NCI-H1105 (cell line): ENCODE measurements at places on chromosomes 5 and 9.

GRCh38 chr5:129658801-129659200 is 89.1 kb upstream of the MINAR2 start:
- no peak for DNase-seq

GRCh38 chr5:147479949-147480348 is 29.9 kb downstream of the DPYSL3 start:
- DNase-seq = no peak

GRCh38 chr5:6803981-6804550 is 90.8 kb downstream of the TENT4A start:
- no peak for DNase-seq

DNA sequence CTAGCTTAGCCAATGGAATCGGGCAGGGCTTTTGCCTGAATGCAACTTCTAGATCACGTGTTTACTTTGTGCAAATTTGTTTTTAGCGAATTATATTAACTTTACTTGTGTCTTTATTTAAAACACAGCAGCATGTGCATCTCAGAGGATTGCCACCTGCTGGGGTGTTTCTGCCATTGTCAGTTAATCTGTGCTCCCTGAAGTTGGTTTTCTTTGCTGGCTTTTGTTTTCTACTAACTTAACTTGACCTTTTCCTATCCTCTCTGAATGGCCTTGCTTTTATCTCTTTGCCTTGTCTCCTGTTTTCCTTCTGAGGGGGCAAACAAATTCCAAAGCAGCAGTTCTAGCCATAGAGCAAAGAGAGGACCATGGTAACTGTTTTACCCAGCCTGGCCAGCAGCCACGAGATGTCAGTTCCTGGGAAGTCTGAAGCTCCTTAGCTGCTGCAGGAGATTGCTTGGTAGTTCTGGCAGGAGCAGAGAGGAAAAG is 67.6 kb downstream of the ARHGEF28 start:
- DNase-seq = no peak

DNA sequence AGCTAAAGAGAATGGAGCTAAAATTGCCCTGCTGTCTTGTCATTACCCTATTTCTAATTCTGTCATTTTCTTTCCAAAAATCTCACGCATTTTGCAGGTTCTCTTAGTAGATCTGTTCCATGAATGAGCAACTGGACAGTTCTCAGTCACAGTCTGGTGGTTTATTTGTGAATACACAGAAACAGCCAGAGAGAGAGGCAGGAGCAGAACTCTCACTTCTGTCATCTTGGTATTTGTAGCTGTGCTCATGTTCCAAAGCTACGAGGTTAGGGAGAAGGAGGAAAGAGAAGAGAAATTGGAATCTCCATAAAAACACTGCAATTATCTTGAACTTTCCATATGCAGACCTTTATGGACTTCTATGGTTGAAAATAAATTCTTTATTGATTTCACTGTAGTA is 118.0 kb upstream of the OR13F1 start:
- no peak for DNase-seq

- peak; percentile 62 for DNase-seq
Measured at GRCh38 chr5:34898258-34898895, 16.9 kb downstream of the RAD1 start.

- no peak for DNase-seq
Measured at GRCh38 chr9:110129425-110129824, 78.5 kb downstream of the C9orf152 start.

DNA sequence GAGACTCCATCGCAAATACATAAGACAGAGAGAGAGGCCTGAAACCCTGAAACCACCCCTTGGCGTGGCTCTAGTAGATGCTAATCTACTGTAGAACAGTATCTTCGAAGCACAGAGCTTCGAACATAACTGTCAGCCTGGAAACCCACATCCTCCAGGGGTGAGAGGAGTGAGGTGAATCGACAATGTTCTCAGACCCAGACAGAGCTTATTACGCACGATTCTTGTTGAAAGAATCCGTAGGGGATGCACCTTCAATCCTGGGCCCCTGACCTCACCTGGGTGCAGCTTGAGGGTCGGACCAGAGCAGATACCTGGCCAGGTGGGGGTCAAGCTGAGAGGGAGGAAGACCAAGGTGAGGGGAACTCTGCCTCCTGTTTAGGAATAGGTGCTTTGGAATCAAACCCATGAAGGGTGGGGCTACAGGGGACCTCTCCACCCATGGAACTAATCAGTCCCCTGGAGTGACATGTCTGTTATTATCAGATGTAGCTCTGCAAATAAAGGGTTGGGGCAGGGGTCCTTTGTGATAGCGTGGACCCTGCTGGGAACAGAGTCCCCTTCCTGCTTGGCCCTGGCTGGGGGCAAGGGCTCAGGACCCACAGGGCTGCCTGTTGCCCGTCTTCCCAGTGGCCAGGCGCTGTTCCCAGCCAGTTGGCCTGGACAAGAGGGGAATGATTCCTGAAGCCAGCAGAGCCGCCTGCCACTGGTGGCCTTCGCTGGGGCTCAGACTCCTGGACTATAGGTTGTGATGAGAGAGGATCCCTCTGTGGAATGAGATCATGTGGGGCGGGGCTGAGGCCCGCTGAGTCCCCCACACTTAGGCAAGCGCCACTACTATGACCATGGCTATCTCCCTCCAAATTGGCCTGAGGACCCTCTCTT is 41.2 kb downstream of the DBH start:
- DNase-seq = no peak

DNA sequence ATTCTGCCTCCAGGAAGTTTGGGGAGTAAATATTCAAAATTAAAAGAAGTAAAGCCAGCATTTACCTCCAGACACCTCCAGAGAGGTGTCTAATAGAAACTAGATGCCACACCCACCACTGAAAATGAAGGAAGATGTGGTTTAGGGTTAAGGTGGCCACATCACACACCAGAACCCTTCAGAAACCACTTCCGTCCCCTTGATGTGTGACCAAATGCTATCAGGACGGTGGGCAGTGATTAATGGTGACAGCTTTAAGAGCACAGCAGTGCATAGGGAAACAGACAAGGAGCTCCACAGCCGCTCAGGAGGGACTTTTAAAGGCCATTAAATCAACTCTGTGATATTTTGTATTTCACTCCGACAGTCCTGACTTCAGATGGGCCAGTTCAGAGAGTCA is 295.2 kb downstream of the BRINP1 start:
- no peak for DNase-seq

GRCh38 chr5:32677023-32677422 is 34.1 kb upstream of the NPR3 start:
- no peak for DNase-seq

GRCh38 chr5:95824747-95825146 is 2.2 kb upstream of the GLRX start:
- no peak for DNase-seq

GRCh38 chr9:121778252-121779225 is 127.1 kb downstream of the DAB2IP start:
- no peak for DNase-seq

DNA sequence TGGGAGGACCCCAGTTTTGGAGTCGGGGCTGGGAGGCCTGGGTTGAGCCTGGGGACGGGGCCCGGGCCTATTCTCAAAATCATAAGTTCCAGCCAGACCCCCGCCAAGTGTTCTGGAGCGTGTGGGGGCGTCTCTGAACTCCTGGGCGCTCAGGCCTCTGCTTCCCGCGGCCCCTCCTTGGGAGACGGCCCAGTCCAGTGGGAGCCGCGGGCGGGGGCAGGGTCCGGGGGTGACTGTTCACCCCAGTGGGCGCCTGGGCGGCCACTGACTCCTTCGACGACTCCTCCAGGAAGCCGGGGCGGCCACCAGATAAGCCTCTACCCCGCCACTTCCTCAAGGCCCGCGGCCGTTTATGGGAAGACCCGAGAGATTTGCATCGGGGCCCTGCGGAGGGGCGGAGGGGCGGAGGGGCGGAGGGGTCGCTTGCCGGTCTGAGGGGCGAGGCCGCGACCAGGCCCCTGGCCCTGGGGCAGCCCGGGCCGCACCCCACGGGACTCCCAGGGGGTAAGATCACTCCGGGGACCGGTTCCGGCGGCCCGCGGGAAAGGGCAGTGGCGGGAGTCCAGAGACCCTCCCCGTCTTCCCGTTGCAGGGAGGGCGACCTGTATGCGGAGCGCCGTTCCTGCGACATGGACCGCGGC is 655 bp downstream of the TOR4A start:
- DNase-seq = no peak

DNA sequence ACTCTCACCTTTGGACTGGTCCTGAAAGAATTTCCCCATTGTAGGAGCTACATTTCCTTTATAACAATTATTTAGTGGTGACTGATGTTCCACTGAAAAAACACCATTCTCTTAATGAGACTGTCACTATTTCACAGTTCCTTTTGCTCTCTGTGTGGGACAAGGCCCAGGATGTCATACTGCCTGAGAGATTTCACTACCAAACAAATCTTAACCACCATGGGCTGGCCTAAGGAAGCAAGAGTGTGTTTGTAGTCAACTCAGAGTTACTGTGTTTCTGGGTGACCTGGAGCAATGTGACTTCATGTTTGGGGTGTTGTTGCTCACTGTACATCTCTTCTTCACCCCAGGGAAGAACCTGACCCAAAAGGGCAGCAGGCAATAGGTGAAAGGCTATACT is 50.1 kb upstream of the ZNF608 start:
- DNase-seq = no peak

- no peak for DNase-seq
Measured at GRCh38 chr5:119409235-119409815, 43.0 kb upstream of the HSD17B4 start.
